ENCODE measurements at places on chromosomes 13 and 19.

DNA sequence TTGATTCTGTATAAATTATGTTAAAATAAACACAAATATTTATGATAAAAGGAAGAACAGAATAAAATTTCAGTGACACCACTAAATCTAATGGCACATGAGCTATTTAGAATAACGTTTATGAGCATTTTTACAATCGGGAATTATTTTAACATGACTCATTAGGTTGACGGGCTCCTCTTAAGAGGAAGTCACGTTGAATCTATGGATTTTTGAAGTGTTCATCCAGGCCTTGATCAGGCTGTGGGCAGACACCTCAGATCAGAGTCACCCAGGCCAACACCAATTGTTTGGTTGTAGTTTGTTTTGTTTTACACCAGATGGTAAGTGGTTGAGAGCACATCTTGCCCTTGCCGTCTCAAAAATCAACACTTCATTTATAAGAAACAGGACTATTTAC is 257.8 kb downstream of the FOXO1 start:
- DNase-seq, result no peak

DNA sequence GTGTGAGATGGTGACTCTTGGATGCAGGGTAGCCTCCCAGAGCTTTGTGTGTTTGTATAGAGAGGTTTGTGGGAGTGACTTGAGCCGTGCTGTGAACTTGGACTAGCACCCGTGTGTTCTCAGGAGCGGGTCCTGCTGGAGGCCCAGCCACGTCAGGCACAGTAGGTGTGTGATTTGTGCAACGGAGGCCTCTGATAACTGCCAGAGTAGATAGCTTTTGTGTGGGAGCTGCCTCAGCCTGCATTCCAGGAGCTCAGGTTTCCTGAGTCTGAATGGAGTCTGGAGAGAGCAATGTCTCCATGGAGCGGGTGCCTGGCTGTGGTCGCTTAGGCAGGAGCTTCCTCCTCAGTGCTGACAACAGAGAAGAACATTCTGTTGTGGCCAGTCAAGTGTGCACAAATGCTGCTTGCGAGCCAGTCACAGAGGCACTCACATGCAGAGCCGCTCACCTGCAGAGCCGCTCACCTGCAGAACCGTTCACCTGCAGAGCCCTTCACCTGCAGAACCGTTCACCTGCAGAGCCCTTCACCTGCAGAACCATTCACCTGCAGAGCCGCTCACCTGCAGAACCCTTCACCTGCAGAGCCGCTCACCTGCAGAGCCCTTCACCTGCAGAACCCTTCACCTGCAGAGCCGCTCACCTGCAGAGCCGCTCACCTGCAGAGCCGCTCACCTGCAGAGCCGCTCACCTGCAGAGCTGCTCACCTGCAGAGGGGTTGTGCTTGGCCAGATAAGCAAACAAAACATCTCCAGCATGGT is 32.6 kb downstream of the TFDP1 start:
- no peak for DNase-seq

GRCh38 chr13:68872338-68872737 is 1235.3 kb upstream of the ATXN8OS start:
- no peak for DNase-seq

DNA sequence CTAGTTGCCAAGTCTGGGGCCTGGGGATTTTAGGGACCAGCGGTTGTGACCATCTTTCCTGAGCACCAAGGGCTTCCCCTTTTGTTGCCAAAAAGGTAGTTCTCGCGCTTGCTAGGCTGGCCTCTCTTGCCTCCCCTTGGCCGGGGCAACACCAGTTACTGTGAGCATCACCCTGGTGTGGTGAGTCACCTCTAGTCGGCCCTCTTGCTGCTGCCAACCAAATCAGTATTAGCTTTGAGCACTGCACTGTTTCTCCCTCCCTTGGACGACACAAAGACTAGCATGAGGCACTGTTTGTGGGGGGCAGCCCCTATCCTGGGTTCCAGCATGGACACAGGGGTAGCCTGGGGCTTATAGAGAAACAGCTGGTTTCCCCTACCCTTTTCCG is 6.9 kb downstream of the SYDE1 start:
- no peak for DNase-seq

GRCh38 chr13:99289674-99290337 is 17.4 kb downstream of the GPR183 start:
- DNase-seq, result no peak

DNA sequence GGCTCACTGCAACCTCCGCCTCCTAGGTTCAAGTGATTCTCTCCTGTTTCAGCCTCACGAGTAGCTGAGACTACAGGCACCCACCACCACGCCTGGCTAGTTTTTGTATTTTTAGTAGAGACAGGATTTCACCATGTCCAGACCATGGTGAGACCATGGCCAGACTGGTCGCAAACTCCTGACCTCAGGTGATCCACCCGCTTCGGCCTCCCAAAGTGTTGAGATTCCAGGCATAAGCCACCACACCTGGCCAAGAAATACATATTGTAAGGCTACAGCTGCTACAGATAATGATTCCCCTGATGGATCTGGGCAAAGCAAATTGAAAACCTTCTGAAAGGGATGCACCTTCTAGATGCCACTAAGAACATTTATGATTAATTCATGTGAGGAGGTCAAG is 17.8 kb downstream of the PLPP2 start:
- no peak for DNase-seq

DNA sequence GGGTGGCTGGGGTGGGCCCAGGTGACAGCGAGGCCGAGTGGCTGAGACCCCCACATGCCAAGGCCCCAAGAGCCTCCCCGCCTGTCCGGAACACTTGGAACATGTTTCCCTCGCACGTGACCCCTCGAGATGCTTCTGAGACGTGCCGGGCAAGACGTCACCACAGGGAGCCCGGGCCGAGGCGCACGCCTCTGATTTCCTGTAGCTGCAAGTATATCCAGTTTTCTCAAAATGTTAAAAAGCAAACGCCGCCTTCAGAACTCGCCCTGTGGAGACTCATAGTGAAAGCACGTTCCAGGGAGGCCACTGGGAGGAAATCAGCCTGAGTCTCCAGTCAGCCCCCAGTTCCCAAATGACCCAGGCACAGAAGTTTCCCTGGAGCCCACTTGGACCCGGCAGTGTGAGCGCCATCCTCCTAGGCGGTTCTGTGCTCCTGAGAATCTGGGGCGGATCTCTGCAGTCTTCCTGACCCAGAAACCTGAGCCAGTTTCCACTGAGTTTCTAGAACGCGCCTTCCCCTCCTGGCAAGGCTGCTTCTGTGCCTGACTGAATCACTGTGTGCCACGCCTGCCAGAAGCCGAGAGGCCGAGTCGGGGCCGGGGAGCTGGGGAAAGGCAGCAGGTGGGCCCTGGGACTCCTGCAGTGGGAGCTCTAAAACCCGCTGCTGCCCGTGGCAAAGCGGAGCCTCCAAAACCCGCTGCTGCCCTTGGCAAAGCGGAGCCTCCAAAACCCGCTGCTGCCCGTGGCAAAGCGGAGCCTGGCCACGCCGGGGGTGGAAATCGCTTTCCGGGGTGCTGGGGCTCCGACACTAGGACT is 179.3 kb downstream of the KDM4B start:
- no peak for DNase-seq

DNA sequence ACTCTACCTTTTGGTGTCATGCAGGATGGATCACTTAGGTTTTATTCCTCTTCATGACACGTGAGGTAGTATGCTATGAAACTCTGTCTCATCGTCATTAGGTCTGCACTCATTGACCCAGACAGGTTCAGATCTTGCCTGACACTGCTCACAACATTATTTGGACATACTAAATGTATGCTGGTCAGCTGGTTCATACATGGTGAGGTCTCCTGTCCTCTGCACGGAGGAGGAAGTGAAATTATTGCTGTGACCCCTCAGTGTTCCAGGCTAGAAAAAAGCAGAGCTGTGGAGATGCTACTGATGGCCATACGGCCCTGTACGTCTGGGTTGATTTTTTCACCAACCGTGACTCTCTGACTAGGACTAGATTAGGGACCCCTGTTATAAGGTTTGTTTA is 35.8 kb downstream of the LATS2 start:
- no peak for DNase-seq

DNA sequence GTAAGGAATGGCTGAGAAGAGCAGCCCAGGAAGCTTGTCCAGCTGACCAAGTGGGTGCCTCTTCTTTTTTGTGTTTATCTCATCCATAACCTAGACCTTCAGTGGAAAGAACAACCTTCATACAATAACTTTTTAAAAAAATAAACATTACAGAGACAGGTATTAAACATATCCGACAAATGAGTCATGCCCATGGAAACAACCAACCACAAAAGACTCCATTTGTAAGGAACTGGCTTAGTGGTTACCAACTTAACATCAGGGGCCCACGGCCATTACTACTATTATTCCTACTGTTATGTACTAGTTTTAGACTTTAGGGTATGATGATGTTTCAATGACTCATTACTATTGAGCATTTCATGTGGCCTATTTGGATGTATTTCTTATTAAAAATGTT is 191.7 kb upstream of the SERP2 start:
- DNase-seq, result no peak

DNA sequence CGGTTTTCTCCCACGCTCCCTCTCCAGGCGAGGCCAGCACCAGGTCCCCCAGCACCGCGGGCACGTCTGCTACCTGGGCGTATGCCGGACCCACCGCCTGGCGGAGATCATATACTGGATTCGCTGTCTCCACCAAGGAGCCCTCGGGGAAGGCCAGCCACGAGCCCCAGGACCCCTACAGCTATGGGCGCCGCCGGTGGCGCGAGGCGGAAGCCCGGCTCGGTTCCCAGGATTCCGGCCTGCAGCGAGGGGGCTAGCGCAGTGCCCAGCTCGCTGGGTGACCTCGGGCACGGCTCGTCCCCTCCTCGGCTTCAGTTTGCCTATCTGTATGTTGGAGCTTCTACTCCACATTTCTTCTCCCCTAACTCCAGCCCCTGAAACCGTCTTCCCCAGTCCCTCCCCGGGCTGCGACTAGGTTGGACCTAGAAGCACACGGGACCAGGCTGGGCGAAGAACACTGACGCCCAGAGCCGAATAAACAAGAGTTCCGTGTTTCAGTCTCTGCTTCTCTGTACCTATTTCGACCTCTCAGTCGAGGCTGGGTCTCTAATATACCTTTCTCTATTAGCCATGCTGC is 749 bp upstream of the CPT1C start:
- no peak for DNase-seq

All from activated naive CD8-positive, alpha-beta T cell treated with anti-CD3 and anti-CD28 coated beads, Interleukin-2, amount 50 U/mL, for 16 hours (primary cell).